ENCODE measurements at places on chromosomes 5 and 9.

- no peak for DNase-seq
These were observed 1542.2 kb upstream of the CDH9 start for GRCh38 chr5:28580616-28581015.

DNA sequence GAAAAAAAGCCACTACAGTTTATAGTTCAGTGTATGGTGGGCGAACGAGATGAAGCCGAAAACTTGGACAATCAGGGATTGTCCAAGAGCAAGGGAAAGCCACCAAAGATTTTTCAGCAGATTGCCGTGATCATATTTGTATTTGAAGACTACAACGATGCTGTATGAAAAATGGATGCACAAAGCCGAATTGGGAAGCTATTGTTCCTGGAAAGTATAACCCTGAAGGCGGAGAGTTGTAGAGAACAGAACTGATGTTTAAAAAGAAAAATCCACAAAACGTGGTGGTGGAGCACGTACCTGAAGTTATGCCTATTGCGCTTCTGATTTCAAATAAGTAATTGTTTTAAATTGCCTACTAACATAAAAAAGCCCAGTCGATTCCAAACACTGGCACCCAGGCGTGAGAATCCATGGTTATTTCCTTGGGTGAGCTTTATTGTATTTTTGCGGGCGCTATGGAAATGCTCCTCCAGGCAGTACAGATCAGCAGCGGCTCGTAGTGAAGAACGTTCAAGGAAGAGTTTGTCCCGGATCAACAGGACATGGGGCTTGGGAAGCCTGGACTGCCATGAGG is 772 bp upstream of the TARS1 start:
- no peak for DNase-seq

- DNase-seq: no peak
These were observed 764.2 kb upstream of the ZNF608 start for GRCh38 chr5:125510651-125511050.

- DNase-seq: no peak
These were observed 223.5 kb downstream of the GRIA1 start for GRCh38 chr5:153713943-153714342.

DNA sequence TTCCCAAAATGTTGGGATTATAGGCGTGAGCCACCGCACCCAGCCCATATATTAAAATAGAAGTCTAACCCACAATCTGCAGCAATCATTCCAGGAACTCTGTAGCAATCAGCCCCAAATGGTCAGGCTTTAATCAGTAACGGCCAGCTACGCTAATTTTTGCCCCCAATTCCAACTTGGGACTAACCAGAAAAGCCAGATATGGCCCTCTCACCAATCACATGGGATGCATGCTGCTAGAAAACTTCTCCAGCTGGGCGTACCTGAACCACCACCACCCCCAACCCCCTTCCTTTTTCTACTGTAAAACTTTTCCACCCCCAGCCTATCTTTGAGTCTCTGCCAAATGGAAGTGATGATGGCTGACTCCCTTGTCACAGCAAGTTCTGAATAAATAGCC is 4.1 kb downstream of the SUSD1 start:
- no peak for DNase-seq

DNA sequence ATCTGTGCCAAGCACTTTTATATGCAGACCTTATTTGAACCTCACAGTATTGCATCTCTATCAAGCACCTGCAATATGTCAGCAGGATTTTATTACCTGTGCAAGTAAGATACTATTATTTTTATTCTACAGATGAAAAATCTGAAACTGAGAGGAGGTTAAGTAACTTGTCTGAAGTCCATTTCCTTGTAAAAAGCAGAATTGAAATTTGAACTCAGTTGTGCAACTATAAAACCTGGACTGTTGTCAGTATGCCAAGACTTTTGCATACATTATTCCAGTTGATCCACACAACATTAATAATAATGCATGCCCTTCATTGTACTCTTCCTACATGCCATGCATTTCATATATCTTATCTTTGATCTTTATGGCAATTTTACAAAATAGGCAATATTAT is 82.2 kb upstream of the BRINP1 start:
- DNase-seq: no peak

GRCh38 chr9:38382141-38382540 is 10.4 kb upstream of the ALDH1B1 start:
- no peak for DNase-seq

- no peak for DNase-seq
These were observed 600.2 kb upstream of the CCNG1 start for GRCh38 chr5:162837155-162837554.

DNA sequence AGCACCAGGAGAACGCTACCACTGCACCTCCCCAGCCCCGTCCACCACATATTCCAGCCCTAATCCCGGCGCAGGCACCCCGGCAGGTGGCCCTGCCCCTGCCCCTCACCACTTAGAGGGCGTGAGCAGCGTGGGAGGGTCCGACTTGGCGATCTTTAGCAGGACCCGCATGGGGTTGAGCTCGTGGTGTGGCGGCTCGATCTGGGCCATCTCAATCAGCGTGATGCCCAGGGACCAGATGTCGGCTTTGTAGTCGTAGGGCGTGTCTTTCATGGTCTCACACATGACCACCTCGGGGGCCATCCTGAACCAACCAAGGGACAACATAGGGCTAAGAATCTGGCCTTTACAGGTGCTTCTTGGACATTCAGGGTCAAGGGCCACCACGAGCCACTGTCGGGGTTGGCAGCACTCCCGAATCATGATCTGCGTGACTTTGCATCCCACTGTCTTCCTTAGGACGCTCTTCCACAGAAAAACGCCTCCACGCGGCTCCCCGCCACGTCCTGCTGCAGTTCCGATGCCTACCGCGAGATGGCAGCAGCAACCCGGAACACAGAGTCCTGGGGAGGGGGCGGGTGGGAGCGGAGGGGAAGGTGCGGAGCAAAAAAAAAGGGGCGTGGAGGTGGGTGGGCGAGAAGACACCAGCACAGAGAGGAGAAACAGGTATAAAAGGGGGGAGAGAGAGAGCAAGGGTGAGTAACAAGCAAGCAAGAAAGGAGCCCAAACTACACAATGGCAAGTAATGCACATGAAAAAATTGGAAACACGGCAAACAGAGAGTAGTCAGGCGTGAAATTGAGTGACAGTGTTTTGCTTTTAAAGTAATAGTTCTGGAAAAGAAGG is 81.3 kb downstream of the STK10 start:
- peak; percentile 11 for DNase-seq

DNA sequence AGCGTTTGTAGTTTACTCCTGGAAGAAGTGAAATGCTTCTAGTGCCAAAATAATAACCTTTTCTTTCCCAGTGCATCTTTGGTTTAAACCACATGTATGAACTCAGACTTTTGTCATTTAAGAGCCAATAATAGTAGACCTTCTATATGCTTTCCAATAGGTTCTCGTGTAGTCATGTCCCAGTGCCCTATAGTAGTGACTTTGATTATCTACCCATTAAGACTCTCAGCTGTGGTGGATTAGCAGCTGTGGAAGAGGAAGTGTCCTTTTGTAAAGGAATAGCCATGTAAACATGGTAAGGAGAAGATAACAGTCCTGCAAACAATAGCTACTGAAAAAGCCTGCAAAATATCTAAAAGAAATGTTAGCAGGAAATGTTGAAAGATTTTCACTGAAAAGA is 765.3 kb downstream of the MTRR start:
- no peak for DNase-seq

DNA sequence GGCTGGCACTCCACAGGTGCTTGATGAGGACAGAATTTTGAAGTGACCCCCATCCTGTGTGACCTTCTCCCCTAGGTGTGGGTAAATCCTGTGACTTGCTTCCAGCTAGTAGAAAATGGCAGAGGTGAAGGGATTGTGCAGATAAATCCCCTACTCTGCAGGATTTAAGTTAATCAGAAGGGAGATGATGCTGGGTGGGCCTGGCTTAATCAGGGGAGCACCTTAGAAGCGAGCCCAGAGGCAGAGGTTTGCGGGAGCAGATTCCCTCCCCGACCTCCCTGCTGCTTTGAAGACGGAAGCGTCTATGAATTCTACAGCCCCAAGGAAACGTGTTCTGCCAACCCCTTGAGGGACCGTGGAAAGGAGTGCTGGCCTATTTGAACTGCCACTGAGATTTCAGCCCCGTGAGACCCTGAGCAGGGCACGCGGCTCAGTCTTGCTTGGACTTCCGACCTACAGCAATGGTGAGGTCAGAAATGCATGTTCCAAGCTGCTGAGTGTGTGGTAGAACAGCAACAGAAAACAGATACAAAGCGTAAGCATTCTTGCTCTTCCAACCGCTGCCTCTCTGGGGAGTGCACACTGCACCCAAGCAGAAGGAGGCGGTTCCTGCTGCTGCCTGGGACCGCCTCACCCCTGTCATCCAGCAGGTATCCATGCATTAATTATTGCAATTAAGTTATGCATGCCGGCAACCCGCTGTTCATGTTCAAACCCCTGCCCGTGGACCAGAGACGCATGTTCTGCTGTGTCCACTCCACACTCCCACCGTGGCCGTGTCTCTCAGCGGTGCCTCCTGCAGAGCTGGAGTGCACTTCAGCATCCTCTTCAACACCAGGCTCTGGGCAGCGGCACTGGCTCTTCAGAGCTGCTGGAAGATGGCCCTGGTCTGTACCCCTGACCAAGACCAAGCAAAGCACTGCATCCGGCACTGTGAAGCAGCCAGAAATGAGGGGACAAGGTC is 54.6 kb upstream of the RXRA start:
- peak; percentile 46 for DNase-seq

- no peak for DNase-seq
These were observed 125.1 kb upstream of the SARDH start for GRCh38 chr9:133863257-133863592.

DNA sequence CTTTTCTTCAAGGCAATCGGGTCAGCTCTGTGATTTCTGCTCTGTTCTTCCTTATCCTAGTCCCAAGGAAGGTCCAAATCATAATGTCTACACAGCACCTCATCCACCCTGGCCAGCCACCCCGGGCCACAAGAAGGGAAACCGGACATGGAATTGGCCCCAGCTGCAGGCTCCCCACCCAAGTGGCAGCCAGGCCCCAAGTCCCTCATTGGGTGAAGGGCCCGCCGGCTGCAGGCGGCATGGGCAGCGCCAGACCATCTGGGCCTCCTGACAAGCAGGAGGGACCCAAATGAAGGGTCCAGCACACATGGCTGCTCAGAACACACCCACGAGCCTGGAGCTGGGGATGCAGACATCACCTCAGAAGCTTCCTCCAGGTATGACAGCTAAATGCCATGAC is 33.7 kb downstream of the BICD2 start:
- DNase-seq: no peak

DNA sequence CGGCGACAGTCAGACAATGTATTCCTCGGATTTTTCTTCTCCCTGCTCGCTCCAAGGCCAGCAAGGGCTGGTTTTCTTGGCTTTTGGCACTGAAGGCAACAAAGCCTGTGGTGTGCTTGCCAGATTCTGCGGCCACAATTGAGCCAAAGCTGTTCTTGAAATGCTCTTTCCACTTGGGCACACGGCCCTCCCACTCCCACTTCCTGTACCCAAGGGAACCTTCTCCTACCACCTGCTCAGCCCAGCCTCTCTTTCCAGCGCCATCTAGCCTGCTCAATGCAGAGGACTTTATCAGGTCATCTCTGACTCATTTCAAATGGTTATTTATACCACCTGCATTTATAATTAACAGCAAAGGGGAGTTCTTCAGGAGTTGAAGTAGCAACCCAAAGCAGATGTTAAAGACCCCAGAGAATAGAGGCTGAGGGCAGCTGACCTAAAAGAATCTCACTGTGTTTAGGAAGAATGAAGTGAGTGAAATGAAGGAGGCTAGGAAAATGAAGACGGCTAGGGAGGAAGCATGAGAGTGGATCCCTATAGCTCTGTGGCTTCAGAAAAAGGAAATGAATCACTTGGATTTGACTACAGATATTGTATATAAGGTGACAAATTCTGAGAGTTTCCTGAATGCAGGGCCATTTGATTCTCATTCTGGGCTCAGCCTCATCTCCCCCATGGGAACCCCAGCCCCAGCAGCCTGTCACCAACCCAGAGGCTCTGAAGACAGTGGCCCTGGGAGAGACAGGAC is 439.0 kb downstream of the ENC1 start:
- DNase-seq: no peak

- no peak for DNase-seq
These were observed 19.5 kb upstream of the PPARGC1B start for GRCh38 chr5:149710575-149710974.

DNA sequence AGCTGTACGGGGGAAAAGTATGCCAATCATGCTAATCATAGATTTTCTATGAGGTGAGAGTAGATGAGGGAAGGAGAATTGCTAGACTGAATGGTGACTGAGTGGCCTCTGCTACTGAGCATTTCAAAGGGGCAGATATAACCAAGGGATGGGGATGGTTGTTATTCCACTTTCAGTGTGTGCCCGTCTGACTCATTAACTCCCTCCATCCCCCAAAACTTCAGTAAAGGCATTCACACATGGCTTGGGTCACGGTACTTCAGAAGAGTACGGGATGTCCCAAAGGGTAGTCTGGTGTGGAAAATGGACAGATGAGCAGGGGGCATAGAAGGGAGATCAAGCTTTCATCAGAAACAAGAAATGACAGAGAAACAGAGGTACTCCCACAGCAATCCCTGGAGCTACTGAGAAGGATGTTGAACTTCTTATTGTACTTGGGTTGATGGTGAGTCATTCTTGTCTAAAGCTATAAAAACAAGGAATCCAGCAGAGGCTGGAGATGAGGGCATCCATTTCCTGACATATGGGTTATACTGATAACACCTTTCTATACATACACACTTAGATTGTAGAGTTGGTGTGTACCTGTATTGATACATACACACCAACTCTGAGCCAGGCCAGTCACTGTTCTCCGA is 8.9 kb upstream of the TLE4 start:
- DNase-seq: no peak

DNA sequence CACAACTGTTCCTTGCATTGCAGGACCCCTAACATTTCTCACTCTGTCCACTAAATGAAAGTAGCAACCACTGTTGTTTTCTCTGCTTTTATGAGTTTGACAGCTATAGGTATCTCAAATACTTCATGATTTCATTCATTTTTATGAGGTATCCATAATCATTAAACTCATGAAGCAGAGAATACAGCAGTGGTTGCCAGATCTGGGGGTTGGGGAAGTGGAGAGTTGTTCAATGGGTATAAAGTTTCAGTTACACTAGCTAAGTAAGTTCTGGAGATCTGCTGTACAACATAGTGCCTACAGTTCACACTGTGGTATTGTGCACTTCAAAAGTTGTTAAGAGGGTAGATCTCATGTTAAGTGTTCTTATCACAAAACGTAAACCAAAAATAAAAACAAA is 23.4 kb upstream of the CAMK4 start:
- DNase-seq: no peak

- DNase-seq: no peak
These were observed 3.4 kb upstream of the ZBTB5 start for GRCh38 chr9:37468620-37469019.

DNA sequence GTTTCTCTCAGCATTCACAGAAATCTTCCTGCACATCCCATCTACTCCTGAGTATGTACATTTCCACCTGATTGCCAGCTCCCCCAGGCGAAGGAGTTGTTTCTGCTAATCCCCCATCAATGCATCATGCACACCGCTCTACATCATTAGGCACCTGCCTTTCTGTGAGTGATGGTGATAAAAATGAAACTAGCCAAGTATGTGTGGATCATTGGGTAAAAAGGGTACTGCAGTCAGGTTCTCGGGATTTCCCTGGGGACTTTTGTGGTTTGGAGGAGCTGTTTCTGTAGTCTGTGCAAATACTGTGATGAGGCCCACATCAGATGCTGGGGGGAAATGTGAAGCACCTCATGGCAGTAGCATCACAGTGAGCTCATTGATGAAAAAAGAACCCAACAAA is 30.4 kb downstream of the CAMK4 start:
- peak; percentile 22 for DNase-seq

Measured in NCI-H1436 (cell line).